ENCODE measurements at places on chromosomes 16 and 17.

DNA sequence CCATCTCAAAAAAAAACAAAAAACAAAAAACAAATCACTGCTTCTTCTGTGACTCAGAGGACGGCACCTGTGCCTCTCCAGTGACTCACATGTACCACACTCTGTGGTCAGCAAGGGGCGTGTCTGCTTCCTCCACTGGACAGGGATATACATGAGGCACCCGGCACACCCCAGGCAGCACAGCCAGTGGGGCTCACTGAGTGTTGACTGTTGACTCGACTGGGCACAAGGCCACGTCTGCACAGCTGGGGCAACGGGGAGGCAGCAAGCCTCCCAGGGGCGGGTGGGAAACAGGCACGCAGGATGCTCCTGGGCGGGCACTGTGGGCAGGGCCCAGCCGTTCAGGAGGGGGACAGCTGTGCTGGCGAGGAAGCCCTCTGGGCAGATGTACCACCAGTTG, 64.1 kb downstream of the TIMM22 start:
- DNase-seq, result no peak

GRCh38 chr16:58499092-58499511, 841 bp upstream of the NDRG4 start:
- DNase-seq, result no peak

DNA sequence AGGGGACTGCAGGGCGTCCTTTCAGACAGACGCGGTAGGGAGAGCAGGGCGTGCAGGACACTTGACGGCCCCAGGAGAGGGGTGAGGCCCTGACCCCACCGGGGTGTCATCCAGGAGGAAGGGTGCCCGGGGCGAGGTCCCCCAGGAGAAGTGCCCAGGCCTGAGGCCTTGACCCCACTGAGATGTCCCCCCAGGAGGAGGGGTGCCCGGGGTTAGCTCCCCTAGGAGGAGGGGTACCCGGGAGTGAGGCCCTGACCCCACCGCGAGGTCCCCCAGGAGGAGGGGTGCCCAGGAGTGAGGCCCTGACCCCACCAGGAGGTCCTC, 27.2 kb upstream of the METRNL start:
- DNase-seq, result no peak

GRCh38 chr17:52738791-52739190, 580.3 kb upstream of the CA10 start:
- DNase-seq, result no peak

DNA sequence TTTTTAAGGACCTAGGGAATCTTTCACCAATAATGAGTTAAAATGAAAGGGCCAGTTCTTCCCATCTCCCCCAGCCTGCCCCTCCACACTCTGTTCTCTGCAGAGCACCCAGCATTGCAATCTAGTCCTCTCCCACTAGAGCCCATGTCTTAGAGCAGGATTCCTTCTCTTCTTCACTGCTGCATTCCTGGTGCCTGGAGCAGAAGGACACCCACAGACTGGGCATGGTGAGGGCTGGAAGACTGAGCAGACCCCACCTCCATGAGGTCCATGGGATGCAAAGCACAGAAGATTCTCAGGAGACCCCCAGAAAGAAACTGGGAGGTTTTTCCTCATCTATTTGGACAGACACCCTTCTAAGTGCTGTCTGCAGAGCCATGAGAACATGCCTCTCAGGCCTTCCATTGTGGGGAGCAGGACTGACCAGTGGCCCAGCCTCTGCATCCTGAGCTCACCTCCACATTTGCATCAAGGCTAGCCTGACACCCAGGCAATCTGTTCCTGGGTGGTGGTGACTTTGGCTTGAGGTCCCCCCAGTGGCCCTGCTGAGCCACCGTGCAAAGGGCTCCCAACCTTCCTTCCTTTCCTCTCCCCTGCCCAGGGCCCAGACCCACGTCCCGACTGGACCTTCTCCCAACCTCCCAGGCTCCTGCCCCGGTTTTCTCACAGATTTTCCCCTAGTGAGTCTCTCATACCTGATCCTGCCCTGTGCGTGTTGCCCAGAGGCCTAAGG, 74.2 kb upstream of the ZNF469 start:
- no peak for DNase-seq

GRCh38 chr17:19285213-19285900, 48.2 kb downstream of the EPN2 start:
- DNase-seq, result no peak

- DNase-seq, result no peak
Measured at GRCh38 chr16:50655558-50656055, 25.5 kb downstream of the SNX20 start.

DNA sequence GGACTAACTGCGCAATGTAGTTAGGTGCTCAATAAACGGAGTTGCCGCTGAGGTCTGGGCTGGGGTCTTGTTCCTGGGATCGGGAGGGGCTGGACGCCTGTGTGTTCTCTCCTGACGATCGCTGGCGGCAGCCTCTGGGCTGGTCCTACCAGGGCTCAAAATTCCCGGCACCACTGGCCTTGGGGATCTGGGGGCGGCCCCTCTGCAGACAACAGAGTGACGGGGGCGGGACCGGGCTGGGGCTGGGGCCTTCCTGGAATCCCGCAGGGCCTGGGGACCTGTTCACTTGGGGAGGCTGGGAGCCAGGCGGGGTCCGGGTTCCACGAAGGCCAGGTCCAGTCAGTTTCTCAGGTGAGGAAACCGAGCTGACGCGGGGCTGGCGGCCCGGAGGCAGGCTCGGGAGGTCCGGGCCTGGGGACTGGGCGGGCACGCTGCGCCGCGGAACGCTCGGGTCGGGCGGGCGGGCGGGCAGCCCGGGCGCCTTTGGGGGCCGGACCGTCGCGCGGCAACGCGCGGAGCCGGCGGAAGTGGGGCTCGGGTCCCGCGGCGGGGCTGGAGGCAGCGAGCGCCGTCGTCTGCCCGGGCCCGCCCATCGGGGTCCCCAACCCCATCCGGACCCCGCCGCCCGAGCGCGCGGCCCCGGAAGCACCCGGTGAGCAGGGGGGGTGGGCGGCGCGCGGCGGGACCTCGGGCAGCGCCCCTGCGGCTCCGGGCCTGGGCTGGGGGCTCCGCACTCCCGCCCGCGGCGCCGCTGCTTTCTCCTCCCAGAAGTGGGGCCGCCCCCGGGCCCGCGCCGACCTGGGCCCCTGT, at the start of gene PIGQ:
TSS of gene PIGQ (plus strand) at position 524 of the 810 bp plus-strand sequence. CDS start 4,107 bp downstream, outside the sequence.
- no peak for DNase-seq

DNA sequence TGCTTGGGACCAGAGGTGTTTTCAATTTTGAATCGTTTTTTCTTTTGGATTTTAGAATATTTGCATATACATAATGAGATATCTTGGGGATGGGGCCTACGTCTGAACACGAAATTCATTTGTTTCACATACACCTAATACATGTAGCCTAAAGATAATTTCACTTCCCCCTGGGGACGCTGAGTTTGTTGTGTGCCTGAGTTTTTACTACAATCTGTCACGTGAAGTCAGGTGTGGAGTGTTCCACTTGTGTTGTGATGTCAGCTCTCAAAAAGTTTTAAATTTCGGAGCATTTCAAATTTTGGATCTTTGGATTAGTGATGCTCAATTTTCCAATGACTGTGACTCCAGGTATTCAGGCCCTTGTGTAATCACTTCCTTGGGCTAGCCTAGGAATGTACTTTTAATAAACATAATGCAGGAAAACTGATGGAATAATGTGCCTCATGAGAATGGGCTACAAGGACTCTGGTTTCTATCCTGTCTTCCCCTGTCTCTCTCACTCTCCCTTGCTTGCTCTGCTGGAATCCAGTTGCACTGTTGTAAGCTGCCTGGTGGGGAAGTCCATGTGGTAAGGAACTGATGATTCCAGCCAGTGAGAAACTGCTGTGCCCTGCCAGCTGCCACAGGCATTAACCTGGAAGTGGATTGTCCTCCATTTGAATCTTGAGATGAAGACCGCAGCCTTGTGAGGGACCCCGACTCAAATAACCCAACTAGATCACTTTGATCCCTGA, 403.8 kb downstream of the SHISA9 start:
- DNase-seq, result no peak

DNA sequence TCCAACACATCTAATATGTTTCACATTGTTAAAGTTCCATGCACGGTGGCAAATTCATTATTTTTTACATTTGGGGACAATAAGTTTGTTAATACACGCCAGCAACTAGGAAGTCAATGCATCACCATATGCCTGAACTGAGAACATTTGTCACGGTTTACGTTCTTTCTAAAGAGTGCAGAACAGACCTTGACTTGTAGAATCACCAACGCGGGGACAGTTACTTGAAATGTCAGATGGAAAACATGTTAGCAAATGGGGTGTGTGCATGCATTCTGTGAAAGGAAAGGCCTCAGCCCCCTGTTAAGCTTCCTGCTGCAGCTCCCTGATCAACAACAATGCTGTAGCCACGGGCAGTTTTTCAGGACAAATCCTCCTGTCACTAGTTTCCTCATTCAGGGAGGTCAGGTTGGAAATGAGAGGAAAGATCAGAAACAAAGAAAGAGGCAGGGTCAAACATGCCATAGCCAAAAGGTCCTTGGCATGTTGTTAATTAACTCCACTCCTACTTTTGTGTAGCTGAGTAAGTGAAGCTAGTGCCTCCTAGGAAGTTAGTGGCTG, 18.4 kb downstream of the SMIM36 start:
- DNase-seq, result no peak

- DNase-seq, result no peak
Measured at GRCh38 chr17:75036643-75037268, 10.0 kb downstream of the ATP5PD start.

DNA sequence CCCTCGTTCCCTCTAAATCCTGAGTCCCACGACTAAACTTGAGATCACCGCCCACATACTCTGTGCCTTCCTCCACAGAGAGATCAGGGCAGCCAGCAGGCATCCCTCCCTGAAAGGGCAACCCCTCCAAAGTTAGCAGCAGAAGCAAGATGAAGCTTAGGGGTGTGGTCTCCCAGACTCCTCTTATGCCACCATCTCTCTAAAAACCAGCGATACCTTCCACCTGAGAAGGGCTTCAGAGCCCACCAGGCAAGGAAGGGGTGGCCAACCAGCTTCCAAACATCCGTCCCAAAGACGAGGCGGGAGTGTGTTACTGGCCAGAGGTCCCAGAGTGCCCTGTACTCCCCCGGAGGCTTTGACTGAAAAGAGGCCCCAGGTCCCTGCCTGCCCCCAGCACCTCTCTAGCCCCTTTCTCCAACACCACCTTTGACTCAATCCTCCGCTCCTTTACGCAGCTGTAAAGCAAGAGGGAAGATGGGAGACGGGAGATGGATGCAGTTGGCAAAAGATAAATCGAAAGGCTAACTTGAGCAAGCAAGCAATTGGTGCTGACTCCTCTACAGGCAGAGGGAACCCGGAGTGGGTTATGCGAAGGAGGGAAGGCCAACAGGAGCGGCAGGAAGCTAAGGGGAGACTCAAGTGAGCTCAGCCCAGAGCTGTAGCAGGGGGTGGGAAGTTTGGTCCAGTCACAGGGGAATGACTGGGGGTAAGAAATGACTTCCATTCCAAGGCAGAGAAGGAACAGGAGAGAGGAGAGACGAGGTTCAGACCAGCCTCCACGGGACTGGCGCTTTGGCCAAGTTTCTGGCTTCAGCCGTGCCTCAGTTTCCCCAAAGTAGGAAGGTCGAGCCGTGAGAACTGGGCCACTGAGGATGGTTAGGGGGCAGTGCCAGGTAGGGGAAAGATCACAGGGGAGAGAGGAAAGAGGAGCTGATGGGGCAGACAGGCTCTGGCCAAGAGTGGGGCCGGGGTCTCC, 1.0 kb downstream of the ST3GAL2 start:
- no peak for DNase-seq

- DNase-seq, result no peak
Measured at GRCh38 chr17:7610641-7611040, 4.1 kb downstream of the FXR2 start.

DNA sequence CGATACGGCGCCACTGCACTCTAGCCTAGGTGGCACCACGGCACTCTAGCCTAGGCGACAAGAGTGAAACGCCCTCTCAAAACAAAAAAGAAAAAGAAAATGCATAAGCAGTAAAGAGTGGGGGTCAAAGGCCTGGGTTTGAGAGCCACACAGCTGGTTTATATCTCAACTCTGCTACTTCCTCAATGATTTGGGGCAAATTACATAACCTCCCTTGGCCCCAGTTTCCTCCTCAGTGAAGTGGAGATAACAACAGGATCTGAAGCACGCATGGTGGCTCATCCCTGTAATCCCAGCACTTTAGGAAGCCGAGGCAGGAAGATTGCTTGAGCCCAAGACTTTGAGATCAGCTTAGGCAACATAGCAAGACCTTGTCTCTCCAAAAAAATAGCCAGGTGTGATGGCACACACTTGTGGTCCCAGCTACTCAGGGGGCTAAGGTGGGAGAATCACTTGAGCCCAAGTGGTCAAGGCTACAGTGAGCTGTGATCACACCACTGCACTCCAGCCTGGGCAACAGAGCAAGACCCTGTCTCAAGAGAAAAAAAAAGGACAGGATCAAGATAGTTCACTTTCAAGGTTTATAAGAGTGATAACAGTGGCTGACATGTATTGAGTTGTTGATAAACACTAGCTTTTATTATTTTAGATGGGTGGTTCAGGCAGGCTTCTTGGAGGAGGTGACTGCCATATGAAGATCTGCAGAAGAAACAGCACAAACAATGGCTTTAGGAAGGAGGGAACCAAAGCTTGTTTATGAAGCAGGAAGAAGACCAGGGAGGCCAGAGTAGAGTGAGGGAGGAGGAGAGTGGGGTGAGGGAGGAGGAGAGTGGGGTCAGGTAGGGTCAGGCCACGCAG, 8.5 kb upstream of the COG1 start:
- no peak for DNase-seq

GRCh38 chr17:10135539-10136257, 62.7 kb downstream of the GAS7 start:
- DNase-seq, result no peak

- DNase-seq, result no peak
Measured at GRCh38 chr17:64441772-64442540, 7.0 kb upstream of the MILR1 start.

GRCh38 chr17:9677411-9677810, 32.1 kb downstream of the USP43 start:
- DNase-seq, result no peak

- no peak for DNase-seq
Measured at GRCh38 chr16:87602821-87603683, 744 bp downstream of the JPH3 start.

GRCh38 chr17:45022288-45022648, 29.2 kb downstream of the DCAKD start:
- no peak for DNase-seq

Data from left renal cortex interstitium (tissue), 4 donors.